ENCODE measurements at places on chromosomes 7 and 10.

- no peak for ATAC-seq
These were observed 75.5 kb downstream of the MAPK8 start for GRCh38 chr10:48381971-48382370.

DNA sequence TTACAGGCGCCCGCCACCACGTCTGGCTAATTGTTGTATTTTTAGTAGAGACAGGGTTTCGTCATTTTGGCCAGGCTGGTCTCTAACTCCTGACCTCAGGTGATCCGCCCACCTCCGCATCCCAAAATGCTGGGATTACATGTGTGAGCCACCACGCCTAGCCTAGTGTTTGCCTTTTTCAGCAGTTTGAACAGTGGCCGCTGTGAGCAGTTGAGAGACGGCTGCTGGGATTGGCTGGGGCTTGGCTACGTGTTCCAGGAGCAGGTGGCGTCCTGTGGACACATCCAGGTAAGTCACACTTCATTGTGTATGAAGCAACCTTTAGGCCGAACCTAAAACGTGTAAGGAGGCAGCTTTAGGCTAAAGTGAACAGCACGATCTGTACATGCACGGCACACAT lies 231.8 kb upstream of the PITRM1 start:
- no peak for ATAC-seq

GRCh38 chr10:16915300-16915699 lies 98.1 kb upstream of the RSU1 start:
- ATAC-seq, result no peak

DNA sequence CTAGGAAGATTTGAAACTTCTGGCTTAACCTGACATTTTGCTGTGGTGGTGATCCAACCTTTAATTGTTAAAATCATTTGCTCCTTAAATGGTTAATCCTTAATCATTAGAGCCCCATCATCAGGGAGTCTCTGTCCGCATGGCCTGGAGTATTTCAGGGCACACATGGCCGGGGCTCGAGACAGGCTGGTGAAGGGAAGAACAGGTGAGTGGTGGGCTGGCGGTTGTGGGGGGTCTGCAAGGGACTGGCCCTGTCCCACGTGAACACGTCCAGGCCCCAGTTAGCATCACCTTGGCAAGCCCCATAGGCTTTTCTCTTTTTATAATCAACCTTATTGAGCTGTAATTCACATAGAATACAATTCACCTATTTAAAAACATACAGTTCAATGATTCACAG lies 109.5 kb downstream of the DNAJB6 start:
- no peak for ATAC-seq

GRCh38 chr7:157927313-157927925 lies 590.6 kb downstream of the DNAJB6 start:
- ATAC-seq, result no peak

- ATAC-seq, result no peak
These were observed 47.7 kb downstream of the PIK3AP1 start for GRCh38 chr10:96672481-96673175.

DNA sequence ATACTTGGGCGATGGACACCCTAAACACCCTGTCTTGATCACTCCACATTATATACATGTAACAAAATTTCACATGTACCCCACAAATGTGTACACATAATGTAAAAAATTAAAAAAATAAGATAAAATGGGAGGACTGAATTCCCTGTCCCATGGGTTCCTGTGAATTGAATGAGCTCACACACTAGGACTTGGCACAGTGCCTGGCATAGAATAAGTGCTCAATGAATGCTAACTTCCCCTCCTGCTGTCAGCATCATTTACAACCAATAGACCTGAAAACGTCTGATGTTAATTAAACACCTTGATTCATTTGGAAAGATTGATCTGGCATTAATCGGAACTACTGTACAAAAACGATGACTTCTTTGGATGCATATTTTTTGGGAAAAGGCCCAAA lies 117.3 kb upstream of the ZNF438 start:
- no peak for ATAC-seq

- ATAC-seq, result no peak
These were observed 543.6 kb downstream of the SDK1 start for GRCh38 chr7:3844540-3845151.

DNA sequence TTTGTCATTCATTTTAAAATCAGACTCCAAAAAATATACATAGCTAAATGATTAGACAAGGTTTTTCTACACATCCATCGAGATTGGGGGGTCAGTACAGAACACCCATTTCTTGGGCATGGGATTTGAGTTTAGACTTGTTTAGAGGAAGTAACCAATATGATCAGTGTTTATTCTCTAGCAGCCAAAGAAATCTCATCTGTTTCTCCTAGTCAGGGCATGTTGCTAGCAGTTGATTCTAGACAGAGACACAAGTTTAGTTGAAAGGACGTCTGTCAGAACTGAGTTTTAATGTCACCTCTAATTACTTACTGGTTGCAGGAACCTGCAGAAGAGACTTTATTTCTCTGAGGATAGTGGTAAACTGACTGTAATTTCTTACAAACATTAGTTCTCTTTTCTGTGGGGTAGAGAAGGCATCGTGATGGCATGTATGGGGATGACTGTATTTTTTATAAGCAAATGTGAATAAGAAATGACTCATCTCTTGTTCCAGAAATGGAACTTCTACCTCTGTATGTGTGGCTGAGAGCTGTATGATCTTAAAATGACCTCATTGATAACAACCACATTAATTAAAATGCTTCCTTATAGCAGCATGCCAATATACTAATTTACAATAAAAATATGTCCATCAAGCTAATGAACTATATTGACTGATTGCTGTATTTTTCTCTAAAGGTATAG lies 30.6 kb upstream of the RHOBTB1 start:
- peak; percentile 79 for ATAC-seq

DNA sequence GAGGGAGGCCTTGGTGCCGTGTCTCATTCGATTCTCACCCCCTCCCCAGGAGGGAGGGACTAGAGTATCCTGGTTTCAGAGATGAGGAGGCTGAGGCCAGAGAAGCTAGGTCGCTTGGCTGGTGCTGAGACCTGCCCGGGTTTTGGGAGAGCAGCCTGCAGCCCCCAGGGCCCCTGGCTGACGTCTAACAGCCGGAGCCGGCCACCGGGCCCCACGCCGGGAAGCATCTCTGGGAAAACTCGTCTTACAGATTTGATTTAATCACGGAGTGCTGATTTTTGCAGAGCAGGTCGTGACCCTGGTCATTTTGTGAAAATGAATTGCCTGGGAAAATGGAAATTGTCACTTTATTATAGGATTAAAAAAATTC lies 97.5 kb downstream of the MICALL2 start:
- no peak for ATAC-seq

Data from SK-N-SH treated with all-trans-retinoic acid at 6 μM for 48 hours (cell line).